ENCODE measurements at places on chromosomes 2 and 18.

DNA sequence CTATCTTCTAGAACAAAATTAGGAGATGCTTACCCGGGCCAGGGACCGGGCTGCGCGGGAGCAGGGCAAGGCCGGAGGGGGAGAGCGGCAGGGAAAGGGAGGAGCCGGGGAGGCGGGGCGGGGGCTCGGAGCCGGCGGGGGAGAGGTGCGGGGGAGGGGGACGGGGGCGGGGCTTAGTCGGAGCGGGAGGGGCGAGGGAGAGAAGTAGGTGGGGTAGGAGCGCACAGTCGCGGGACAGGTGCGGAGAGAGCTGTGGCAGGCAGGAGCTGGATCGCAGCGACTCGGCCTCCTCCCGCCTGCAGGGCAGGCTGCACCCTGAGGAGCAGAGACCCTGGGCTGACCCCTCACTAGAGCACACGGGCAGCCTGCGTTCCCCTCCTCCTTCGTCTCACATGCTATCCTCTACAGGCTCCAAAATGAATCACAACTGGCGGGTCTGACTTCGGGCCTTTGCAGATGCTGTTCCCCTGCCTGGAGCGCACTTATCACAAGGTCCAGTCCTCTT is 290.3 kb downstream of the CELF4 start:
- DNase-seq, result no peak

- peak; percentile 28 for DNase-seq
Observed at GRCh38 chr18:59900222-59901128, 679 bp downstream of the PMAIP1 start.

- no peak for DNase-seq
Observed at GRCh38 chr2:163621445-163622004, 114.3 kb downstream of the FIGN start.

GRCh38 chr2:84840306-84840705 is 40.6 kb downstream of the TRABD2A start:
- DNase-seq, result no peak

GRCh38 chr2:18900691-18901141 is 311.3 kb upstream of the NT5C1B start:
- DNase-seq, result no peak

DNA sequence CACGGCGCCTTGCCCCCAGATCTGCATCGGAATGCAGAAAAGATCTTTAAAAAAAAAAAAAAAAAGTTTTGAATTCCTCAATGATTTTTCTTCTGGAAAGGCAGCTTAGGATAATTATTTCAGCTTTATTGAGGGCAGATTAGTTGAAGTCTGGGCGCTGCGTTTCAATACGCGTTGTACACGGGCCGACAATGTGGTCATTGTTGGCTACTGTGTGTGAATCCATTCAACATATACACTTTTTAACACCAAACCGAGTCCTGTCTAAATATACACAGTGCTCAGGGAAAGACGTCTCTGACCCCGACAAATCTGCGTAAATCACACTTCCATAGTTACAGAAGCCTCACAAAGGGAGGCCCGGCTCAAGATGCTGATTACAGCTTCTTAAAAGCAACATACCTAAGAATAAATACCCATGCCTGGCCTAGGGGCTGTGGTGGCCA is 1.4 kb upstream of the SIX3 start:
- no peak for DNase-seq

GRCh38 chr18:51519571-51519970 is 322.1 kb upstream of the MEX3C start:
- DNase-seq, result no peak

DNA sequence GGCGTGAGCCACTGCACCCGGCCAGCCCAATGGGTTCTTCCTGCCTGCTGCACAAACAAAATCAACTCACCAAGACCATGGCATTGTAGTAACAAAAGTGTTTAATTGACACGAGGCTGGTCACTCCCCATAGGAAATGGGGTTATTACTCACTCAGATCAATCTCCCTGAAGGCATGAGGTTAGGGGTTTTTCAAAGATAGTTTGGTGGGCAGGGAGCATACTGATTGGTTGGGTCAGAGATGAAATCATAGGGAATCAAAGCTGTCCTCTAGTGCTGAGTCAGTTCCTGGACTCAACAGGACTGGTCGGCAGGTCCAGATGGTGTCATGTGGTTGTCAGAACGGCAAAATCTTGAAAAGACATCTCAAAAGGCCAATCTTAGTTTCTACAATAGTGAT is 122.1 kb downstream of the TMEM17 start:
- DNase-seq, result no peak

DNA sequence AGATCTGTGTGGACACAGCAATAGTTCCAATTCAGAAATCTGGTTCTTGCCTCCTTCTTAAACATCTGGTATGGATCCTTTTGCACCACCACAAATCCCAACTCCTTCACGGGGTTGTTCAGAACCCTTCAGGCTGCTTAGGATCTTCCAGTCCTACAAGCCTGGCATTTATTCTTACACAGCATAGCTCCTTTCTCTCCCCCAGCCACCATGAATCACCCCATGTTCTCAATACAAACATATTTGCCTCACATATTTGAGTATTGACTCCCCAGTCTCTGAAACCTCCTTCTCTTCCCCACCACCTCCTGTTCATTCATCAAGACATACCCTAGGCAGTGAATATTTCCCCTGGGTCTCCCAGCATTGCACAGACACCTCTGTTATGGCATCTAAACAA is 155.2 kb downstream of the ALK start:
- no peak for DNase-seq

GRCh38 chr18:10252494-10252893 is 201.9 kb upstream of the APCDD1 start:
- no peak for DNase-seq

GRCh38 chr2:72271276-72271614 is 123.6 kb upstream of the CYP26B1 start:
- no peak for DNase-seq

GRCh38 chr2:88824951-88825350 is 133.5 kb downstream of the RPIA start:
- DNase-seq, result no peak

DNA sequence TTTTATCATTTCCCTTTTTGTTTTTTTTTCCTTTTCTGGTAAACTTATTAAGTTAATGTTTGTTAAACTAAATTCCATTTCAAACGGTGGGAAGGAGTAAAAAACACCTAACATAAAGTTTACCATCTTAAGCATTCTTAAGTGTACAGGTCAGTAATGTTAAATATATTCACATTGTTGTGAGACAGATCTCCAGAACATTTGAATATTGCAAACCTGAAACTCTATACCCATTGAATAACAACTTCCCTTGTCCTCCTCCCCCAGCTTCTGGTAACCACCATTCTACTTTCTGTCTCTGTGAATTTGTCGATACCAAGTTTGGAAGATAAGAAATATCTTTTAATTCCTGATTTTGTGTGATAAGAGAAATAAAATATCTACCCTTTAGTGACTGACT is 12.0 kb upstream of the NAT8 start:
- DNase-seq, result no peak

GRCh38 chr2:203705178-203705577 is 1.3 kb upstream of the CD28 start:
- no peak for DNase-seq

DNA sequence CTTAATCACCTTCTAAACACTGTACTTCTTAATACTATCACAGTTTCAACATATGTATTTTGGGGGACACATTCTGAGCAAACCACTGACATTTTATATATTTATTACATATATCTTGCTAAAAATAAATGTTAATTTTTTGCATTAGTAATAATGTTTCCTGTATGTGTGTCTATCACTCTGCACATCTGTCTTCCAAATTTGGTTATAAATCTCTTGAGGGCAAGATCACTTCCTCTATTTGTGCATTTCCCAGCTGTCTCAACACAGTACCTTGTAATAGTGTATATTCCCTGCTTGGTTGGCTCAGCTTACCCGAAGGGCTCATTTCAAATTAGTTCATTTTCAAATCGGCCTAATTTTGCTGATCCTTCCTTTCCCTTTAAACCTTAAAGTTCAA is 617.1 kb upstream of the GYPC start:
- DNase-seq, result no peak

GRCh38 chr2:63378589-63378988 is 209.7 kb downstream of the WDPCP start:
- no peak for DNase-seq

- peak; percentile 16 for DNase-seq
Observed at GRCh38 chr2:25305775-25306174, 36.0 kb downstream of the DNMT3A start.

GRCh38 chr18:46789088-46789487 is 32.2 kb upstream of the ST8SIA5 start:
- no peak for DNase-seq

All from NCI-H1105 (cell line).